ENCODE measurements at places on chromosomes 4 and X. TPM values are rescaled to one million over a fixed set of nuclear protein-coding genes. Genes with fewer than 3 reads are reported as not detected.

GRCh38 chr4:93475730-93476129 is 352.8 kb upstream of the ATOH1 start:
- no peak for DNase-seq

GRCh38 chr4:141757287-141757686 is 120.9 kb downstream of the IL15 start:
- no peak for DNase-seq

DNA sequence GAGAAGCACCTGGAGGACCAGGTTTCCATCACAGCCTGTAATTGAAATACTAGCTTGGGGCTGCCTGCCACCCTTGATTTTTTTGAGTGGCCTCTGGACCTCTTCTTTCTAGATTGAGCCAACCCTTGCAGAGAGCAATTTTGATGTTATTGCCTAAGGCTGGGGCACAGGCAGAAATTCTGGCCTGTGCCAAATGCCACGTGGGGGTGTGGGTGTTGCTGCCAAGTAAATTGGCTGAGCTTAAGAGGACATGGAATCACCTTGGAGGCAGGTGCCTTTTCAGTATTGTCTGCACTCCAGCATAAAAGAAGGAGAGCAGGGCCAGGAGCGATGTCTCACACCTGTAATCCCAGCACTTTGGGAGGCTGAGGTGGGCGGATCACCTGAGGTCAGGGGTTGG is 286.1 kb upstream of the PRPS2 start:
- no peak for DNase-seq

The ZNF141 gene
- total RNA-seq: 84.8 TPM

All from urinary bladder (tissue), 4 donors.